ENCODE measurements at places on chromosomes 6 and 20. TPM values are rescaled to one million over a fixed set of nuclear protein-coding genes. Genes with fewer than 3 reads are reported as not detected.

DNA sequence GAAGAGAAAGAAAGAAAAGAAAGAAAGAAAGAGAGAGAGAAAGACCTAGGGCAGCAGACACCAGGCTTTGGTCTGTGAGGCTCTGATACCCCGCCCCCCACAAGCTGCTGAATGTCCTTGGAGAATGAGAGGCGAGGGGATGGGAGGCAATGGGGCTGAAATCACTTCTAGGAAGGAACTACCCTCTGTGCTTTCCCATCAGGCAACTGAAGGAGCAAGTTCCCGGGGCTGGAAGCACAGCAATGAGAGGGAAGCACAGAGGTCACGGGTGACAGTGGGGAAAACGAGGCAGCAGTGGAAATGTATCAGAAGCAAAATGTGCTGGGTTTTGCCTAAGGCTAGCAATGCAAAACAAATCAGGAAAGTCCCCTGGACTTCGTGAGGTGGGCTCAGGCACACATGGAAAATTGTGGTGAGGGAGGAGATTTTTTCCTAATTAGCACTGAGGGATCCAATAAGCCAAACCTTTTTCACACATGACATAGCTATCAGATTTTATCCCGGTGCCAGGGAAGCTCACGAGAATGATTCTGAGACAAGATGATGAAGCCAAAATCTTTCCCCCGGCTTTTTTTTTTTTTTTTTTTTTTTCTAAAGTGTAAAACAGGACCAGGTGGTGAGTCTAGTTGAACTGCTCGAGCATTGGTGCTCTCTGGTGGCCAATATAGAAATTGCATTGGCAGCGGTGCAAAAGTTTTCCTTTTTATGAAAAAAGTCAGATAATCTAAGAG is 16.8 kb upstream of the ARFGEF2 start:
- DNase-seq, result peak; percentile 43

The PRKN gene
- not detected for total RNA-seq

GRCh38 chr6:5619249-5619648 is 357.9 kb downstream of the FARS2 start:
- DNase-seq, result no peak

DNA sequence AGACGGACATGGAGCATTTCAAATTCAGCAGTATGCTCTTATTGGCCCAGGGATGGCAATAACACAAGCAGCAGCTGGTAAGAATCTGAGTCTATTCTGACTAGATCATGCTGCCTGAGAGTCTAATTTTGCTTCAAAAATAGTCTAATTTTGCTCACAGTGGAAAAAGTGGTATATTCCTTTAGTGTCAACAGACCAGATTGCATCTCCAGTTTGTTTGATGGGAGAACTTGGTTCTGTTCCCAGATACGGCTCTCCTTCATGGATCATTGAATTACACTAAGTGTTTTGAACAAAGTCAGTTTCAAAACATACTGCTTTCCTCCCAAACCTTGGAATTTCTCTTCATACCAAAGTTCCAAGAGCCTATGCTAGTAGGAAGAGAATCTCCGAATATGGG is 586.1 kb downstream of the RNF144B start:
- DNase-seq, result no peak

DNA sequence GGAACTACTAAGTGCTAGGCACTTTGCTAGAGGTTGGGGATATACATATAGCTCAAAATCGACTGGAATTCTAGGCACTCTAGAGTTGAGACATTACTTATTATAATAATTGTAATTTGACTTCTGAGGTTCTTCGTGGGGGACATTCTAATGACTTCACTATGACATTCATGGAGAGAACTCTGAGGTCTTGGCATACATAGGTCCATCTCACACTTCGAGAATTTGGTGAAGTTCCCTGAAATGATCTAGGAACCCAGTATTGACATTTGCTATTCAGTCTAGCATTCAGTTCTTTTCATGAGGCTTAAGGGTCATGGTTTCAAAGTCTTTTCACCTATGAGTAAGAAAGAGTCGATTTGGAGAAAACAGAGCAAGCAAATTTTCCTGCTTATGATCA is 446.6 kb upstream of the JAG1 start:
- DNase-seq, result no peak

The PAX1 gene
- total RNA-seq, result not detected

The TRIM31 gene
- 0.12 TPM for total RNA-seq

The MTHFD1L gene
- 20.1 TPM for total RNA-seq

GRCh38 chr6:53437557-53438202 is 88.9 kb upstream of the ELOVL5 start:
- DNase-seq, result peak; percentile 94

GRCh38 chr6:34324738-34325444 is 67.6 kb downstream of the NUDT3 start:
- no peak for DNase-seq

The CENPW gene
- 21.8 TPM for total RNA-seq

The FRMD1 gene
- total RNA-seq, result not detected

- DNase-seq, result peak; percentile 3
Measured at GRCh38 chr6:142155895-142156757, 9.1 kb downstream of the VTA1 start.

DNA sequence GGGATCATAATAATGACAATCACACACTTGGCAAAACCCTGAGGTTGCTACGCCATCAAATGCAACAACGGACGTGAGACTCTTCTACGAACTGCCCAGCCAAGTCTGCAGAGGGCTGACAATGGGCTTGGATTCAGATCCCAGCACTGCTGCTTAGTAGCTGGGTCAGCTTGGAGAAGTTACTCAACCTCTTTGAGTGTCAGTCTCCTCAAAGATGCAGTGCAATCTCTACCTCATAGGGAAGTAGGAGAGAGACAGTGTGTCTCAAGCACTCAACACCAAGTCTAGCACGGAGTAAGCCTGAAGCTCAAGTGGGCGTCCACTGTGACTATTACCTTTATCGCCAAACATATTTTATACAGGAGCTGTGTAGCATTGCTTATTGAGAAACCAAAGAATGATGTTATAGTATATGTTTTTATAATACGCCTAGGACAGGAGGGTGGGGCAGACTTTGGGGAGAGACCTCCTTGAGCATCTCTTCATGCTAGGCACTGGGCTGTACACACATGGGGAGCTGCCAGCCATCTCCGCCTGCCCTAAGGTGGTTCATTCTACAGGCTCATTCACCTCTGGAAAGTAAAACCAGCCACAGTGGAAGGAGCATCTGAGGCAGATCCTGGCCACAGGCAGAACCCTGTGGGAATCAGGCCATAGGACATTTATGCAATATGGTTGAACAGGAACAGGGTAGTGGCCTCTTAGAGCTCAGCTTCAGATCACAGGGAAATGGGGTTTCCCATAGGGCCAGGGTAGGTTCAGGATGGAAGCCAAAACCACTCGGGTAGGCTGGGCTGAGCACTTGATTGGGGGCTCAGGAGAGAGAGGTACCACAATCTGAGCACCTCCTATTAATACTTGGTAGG is 160.2 kb downstream of the MRPL14 start:
- no peak for DNase-seq

The RRAGD gene
- total RNA-seq, result 28.8 TPM

DNA sequence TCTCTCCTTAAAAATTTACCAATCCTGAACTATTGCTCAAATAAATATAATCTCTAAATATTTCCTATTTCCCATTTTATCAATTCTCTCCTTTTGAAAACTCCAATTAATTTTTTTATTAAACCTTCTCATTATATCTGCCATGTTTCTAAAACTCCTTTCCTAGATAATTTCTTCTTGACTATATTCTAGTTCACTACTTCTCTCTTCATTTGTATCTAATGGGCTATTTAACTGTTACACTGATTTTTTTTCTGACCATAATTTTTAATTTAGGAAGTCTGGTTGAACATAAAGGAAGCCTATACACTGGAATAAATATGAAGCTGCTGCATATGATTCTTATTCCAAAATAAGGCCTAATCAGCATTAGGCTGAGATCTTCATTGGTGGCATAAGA is 96.3 kb upstream of the PLN start:
- DNase-seq, result no peak

- DNase-seq, result no peak
Measured at GRCh38 chr6:130190701-130191690, 31.8 kb downstream of the SAMD3 start.

DNA sequence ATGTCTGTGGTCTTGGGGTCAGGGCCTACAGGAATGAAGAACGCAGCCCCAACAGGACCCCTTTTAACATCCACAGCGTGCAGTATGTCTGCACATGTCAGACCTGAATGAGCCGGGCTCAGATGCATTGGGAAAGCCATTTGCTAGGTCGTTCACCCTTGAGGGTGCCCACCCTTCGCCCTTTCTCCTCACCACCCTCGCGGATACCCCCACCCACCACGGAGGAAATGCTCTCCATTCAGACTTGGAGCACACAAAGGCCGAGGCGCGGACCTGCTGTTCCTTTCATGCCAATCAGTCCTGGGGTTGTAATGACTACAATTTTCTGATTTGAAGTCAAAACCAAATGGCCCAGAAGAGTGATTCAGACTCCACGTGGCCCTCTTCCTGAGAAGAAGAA is 62.7 kb downstream of the EDN3 start:
- DNase-seq, result no peak

- no peak for DNase-seq
Measured at GRCh38 chr6:2147261-2147660, 98.1 kb downstream of the GMDS start.

DNA sequence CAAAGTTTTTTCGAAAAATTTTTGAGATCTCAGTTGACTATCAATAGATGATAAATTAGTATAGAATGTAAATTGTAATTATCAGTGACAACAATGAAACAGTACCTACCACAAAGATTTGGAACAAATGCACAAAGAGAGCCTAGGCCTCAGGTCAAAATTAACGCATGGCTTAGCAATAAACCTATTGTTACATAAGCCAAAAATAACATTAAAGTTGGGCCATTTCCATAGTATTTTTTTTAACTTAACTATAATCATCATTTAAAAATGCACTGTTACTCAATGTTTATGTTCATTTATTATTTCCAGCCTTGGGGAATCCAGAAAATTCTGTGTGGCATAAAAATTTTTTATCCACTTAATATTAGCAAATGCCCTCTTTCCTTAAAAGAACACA is 117.0 kb downstream of the EPB41L2 start:
- no peak for DNase-seq

GRCh38 chr6:105178110-105178509 is 1.7 kb downstream of the POPDC3 start:
- DNase-seq, result peak; percentile 50

GRCh38 chr20:51517839-51518238 is 24.7 kb downstream of the NFATC2 start:
- DNase-seq, result no peak

- no peak for DNase-seq
Measured at GRCh38 chr6:139649732-139650131, 275.3 kb upstream of the CITED2 start.

- DNase-seq, result no peak
Measured at GRCh38 chr6:155157101-155157500, 106.7 kb upstream of the CLDN20 start.

GRCh38 chr6:56573624-56574023 is 69.1 kb downstream of the DST start:
- DNase-seq, result no peak

DNA sequence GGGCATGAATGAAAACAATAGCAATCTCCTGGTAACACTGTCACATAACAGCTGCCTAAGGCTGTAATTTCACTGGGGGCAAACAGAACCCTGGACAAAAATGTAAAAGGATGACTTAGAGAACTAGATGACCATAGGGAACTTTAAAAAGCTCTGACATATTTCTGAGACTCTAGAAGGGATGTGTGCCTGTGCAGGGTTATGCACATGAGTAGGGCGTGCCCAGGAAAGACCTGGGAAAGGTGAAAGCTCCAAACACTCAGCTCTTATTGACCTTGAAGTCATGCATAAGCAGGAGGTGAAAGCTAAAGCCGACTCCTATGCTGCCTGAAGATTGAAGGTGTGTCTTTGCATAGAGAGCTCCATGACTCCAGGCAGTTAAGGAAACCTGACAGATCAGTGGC is 118.4 kb upstream of the BTBD3 start:
- no peak for DNase-seq

GRCh38 chr6:33314515-33314942 is 651 bp upstream of the TAPBP start:
- peak; percentile 39 for DNase-seq

The COL21A1 gene
- 0.41 TPM for total RNA-seq

DNA sequence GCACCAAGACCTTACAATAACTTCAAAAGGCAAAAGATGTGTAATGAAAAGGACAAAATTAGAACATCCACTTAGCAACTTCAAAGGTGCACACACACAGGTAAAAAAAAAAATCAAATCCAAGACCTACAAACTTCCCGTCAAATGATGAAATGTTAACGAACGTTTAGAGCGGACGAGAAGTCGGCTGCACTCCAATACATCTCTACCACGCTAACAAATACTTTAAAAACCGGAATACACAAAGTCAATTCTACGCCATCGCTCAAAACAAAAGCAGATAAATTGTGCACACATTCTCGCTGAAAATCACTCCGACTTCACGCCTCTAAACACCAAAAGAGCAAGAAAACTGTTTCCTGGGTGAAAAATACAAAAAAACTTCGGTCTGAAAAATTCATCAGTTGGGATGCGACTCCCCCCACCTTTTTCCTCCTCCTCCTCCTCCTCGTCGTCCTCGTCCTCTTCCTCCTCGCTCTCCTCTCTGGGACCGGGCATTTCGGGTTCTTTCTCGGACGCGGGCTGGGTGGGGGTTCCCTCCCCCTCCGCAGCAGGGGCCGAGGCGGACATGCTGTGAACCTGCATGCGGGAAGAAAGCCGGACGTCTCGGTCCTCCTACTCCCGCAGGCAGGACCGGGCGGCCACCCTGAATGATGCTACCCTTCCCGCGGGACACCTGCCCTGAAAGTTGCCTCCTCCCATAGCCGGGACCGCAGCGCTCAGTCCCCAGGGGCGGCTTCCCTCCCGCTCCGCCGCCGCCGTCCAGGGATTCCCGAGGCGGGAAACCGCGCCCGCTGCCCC is 712 bp downstream of the DEK start:
- DNase-seq, result no peak

GRCh38 chr6:108937170-108937569 is 88.9 kb downstream of the ARMC2 start:
- no peak for DNase-seq

GRCh38 chr20:8153281-8153908 is 21.3 kb downstream of the PLCB1 start:
- DNase-seq, result no peak

DNA sequence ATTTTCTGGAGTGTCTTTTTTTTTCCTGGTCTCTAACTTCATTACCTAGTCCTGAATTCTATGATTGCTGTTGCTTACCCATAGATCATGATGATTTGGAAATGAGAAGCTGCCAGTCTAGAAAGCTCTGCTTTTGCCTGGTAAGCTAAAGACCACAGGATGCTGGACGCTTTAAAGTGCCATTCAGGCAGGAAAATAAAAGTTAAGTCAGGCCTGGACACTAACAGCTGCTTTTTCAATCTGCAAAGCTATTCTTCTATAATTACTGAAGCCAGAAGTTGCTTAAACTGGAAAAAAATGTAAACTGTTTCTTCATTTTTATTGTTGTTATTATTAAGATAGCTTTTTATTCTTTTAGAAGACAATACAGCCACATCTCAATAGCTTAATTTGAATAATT is 129.8 kb upstream of the SPACA1 start:
- DNase-seq, result no peak

DNA sequence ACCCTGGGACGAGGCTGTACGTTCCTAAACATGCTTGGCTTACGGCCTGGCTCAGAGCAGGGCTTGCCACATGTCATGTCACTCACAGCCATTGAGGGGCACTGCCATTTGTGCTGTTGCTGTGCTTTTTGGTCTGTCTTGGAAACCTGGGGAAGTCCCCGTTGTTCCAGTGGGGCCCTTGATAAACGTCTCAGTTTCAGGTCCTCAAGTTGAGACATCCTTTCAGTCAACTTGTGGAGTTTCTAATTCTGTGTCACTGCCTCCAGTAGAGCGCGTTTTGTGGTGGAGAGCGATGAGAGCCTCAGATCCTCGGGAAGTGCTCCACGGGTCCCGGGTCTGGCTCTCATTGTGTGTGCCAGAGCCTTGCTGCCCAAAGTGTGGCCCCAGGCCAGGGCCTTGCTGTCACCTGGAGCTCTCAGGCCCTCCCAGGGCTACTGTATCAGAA is 43.0 kb upstream of the CCR6 start:
- no peak for DNase-seq
